NCI-H774 (cell line): ENCODE measurements at places on chromosomes 5 and 9.

DNA sequence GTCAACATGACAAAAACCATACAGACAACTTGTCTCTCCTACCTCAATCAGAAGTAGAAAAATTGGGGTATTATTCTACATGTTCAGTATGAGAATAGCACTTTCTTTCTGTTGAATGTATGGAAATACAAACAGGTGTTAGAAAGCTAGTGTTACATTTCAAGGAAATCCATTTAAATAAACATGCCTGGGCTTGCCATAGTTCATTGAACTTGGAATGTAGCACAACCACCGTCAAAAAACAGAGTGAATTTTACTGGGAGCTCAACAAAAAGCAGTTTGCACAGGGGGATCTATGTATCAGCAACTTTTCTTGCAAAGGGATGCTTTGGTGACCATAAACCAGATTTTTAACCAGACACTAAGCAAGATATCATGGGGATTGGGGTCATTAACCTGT, 307.9 kb upstream of the SMARCA2 start:
- DNase-seq = no peak

DNA sequence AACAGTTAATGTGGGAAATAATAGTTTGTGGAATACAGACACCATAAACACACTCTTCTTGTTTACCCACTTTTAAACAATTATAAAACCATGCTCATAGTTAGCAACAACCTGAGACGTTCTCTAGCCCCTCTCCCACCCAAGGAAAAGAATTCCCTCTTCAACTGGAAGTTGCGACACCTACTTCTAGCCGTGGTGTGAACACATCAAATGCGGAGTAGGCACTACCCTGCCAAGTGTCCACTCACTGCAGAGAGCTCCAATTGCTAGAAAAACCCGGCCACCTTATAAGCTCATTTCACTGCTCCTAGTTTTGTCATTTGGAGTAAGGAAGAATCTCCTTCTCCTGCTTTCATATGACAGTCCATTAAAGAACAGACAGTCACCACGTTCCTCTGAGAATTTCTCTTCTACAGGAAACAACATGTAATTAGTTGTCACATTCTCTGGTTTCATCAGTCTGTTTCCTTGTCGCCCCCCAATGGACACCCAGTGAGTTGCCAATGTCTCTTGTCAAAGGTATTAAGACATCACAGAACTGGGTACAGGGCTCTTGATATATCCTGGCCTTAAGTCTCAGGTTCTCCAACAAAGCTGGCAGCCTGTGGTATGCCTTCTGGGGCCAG, 47.3 kb downstream of the PRLR start:
- no peak for DNase-seq

DNA sequence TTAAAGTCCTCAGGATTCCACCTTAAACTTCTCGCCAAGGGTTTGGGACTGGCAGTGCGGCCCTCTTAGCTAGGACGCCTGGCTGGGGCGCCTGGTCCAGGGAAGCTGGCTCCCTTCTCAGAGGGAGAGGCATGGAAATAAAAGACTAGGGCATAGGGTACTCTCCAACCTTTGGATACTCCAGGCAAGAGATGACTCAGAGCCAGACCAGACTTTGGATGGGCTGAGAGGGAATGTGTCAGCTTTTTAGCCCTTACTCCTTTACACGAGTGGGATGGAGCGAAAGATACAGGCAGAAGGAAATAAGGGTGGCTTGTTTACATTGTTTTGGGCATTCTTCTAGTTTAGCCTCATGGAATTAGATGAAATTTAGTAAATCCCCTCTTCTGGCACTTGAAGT, 48.2 kb downstream of the IL31RA start:
- DNase-seq = no peak

GRCh38 chr9:95140821-95141220, 176.7 kb downstream of the FANCC start:
- DNase-seq = no peak

DNA sequence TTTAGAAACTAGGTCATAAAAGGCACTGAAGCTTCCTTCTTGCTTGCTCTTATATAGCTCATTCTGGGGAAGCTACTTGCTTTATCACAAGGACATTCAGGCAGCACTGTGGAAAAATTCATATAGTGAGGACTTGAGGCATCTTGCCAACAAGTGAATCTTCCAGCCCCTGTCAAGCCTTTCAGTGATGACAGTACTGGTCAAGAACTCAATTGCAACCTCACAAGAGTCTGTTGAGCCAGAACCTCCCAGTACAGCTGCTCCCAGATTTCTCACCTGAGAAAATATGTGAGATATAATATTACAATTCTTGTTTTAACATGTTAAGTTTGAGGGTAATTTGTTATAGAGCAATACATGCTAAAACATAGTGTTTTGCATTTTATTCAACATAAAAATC, 2011.0 kb upstream of the NUDT12 start:
- no peak for DNase-seq
